Mesothelial cell of epicardium (in vitro differentiated cells): ENCODE measurements at places on chromosomes 11 and 22.

GRCh38 chr11:47388697-47389576 lies 10.6 kb upstream of the SPI1 start:
- DNase-seq: no peak

GRCh38 chr11:97345032-97345431 lies 955.2 kb downstream of the JRKL start:
- no peak for DNase-seq

GRCh38 chr11:125314276-125315078 lies 149.9 kb downstream of the PKNOX2 start:
- DNase-seq: no peak

GRCh38 chr22:19517171-19517500 lies 7.1 kb downstream of the CLDN5 start:
- DNase-seq: no peak

DNA sequence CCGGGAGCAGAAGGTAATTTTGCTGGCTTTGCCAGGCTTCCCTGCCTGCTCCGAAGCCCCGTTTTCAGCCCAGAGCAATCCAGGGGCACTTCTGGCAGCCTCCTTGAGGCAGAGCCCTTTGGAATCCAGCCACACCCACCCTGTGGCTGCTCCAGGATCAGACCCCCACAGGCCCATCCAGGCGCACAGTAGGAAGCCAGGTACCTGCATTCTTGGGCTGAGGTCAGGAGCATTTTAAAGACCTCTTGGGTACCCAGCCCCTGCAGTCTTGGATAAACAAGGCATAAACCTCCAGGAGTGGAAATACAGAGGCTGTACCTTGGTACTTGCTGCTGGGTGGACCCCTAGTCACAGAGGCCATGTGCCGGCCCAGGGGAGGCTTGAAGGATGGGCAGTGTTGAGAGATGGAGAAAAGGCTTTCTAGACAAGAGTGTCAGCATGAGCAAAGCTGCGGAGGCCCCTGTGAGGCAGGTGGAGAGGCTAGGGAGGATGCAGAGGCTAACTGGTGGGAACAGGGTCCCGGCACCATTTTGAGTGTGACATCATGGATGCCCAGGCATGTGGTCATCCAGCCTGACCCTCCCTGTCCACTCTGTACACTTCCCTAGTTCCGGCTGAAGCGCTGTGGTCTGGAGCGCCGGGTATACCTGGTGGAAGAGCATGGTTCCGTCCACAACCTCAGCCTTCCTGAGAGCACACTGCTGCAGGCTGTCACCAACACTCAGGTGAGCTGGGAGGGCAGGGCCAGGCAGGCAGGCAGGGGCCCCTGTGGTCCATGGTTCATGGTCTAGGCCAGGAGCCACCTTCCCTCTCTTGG lies 3.9 kb downstream of the MUS81 start:
- DNase-seq: no peak

DNA sequence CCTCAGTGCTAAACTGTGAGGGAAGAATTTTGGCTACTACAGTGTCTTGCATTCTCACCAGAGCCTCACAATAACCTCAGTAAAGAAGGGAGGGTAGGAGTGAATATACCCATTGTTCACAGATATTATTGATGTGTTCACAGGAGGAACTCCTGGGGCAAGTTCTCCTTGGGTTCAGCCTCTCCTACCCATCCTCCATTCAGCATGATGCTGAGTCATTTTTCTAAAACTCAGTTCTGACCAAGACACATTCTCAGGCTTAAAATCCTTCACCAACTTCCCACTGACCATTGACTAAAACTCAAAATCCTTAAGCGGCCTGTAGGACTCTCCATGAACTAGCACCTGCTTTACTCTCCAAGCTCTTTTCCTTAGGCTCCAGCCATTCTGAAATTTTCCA lies 48.7 kb downstream of the SYTL2 start:
- no peak for DNase-seq
